ENCODE measurements at places on chromosomes 2 and 18.

DNA sequence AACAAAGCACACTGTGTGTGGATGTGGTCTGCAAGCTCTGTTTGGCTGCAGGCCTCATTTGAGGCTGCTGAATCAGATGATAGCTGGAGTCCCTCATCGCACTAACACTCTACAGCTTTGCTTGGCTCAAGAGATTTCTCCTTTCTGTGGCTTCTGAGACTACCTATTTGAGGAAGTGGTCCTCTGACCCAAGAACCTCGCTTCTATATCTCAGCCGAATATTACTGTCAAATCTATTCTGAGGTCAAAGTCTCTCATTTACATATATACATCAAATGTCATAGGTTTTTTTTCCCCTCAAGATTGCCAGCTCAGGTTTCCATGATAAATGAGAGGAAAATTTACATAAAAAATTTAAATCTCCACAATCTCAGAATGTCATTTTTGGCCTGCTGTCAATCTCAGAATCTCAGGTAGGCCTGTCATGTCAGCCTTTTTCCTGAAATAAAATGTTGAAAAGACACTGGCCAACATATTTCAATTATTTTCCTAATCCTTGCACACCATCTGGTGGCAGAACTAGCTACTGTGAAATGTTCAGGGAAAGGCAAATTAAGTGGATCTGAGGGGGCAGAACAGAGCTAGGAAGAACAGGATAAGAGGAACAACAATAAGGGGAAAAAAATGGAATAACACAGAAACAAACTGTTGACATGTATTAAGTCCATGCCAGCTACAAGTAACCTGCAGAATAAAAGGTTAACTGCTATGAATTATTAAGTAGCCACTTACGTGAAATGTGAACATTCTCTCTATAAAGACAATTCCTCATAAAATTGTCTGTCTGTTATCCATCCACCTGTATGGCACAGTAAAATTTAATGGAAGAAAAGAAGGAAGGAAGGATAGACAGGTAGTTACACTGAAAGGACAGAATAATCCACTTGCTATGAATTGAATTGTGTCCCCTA, 39.3 kb downstream of the AP1S3 start:
- DNase-seq, result no peak

DNA sequence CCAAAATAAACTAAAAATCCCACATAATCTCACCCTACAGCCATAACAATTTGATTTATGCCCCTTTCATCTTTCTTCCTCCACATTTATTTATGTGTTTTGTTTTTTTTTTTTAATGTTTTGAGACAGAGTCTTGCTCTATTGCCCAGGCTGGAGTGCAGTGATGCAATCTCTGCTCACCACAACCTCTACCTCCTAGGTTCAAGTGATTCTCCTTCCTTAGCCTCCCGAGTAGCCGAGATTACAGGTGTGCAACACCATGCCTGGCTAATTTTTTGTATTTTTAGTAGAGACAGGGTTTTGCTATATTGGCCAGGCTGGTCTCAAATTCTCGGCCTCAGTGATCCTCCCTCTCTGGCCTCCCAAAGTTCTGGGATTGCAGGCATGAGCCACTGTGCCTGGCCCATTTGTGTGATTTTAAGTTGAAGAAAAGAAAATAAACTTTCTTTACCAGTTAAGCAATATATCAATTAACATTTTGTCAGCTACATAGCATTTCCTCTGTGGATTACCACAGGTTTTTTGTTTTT, 35.9 kb upstream of the LPIN2 start:
- no peak for DNase-seq

- no peak for DNase-seq
These were observed 270.8 kb upstream of the DCC start for GRCh38 chr18:52069201-52069600.

- no peak for DNase-seq
These were observed 164.5 kb downstream of the SLC39A10 start for GRCh38 chr2:195821566-195821932.

GRCh38 chr2:128395196-128395595, 76.5 kb upstream of the HS6ST1 start:
- DNase-seq, result no peak

DNA sequence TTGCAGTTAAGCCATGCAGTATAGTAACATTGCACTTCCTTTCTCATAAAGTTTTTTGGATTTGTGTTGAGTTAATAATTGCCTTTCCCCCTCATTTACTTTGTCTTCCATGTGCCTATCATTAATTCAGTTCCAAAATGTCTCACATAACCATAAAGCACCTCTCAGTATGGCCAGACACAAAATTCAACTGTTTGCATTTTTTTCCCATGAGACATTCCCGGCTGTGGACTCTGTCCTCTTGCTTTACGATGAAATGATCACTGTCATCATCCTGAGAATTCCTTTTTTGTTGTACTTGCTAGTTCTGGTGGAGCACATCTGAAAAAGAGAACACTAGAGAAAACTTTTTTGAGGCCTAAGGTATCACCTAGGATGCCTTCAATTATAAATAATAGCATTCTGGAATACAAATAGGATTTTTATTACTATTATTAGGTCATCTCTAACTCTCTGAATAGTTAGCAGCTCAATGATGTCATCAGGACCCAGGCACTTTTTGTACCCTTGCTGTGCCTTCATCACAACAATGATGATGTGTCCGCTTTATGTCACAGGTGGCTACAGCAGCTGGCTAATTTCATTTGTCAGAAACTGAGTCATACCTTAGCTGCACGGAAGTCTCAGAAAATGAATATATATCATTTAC, 8.5 kb upstream of the ATP8B1 start:
- no peak for DNase-seq

DNA sequence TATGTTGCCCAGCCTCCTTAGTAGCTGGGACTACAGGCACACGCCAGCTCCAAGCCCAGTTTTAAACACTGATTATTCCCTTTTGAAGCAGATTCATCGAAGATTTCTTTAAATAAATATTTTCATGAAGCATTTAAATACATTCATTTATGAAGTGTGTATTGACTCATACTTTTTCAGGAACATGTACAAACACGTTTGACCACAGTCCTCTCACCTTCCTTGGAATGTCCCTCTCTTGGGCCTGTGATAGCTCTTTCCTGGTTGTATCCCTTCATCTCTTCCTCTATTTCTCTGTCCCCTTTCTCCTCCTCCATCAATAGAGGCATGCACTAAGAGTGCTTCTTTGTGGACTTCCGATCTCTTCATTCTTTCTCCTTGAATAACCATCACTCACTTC, 2.5 kb downstream of the PSTPIP2 start:
- no peak for DNase-seq

DNA sequence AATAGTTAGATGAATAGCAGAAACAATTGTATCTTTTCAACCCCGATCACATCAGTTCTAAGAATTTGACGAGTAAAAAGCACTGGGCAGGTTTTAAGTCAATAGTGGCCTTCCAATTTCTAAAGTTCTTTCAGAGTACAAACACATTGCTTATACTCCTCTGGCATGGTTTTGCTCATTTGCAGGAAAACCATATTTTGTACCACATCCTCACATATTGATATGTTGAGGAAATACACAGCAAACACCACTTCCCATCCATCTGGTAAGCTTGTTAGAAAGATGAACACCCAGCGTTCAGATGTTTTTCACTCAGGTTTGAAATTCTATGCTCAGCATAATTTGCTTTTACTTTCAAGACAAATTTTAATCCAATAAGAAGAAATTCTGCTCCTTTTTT, 344.6 kb upstream of the ACVR2A start:
- no peak for DNase-seq

All from activated naive CD4-positive, alpha-beta T cell treated with anti-CD3 and anti-CD28 coated beads, Interleukin-2, amount 50 U/mL, for 16 hours (primary cell).